ENCODE measurements at places on chromosomes 2 and 18.

DNA sequence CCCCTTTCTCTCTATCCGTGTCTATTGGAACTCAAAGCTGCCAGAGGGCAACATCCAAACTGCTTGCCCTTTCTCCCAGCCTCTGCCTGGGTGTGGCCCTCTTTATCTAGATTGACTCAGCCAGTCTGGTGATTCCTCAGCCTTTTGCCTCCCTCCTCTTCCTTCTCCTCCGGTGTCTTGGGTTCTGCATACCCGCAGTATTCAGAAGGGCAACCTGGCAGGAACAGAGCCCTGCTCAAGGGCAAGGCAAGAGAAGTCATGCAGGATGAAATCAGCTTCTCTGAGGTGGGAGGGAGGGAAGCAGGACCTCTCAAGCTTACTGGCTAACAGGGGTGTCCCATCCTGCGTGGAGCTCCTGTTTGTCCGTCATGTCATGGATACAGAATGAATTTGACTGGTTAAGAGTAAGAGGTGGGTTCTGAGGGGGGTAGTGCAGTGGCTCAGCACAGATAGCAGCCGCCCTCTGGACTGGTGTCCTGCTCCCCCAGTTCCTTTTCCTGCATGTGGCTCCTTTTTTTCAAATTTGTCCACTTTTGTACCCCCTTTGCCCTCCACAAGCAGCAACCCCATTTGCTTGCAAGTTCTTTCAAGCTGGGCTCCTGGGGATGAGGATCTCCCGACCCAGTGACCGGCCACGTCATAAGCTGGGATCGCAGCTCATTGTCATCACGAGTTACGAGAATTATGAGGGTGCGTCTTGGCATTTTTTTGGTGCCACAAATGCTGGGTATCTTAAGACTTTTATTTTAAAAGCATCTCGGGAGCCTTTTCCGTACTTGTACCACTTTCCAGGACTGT, 154.1 kb downstream of the FHOD3 start:
- no peak for DNase-seq

DNA sequence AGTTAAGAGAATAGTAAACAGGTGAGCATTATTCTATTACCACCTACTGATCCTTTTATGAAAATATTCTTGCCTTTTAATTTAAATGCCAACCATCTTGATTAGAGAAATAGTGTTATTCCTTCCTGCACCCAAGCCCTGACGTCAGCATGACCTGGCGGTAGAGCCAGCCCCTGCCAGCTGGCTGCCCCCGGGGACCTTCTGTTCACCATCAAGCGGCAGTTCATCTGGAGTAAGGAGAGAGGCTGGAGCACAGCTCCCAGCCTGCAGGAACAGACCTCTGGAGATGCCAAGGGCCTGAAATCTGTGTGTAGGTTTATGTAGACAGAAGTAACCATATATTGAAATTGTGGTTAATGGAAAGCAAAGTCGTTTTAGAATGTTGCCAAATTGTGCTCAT, 171.8 kb downstream of the GBX2 start:
- DNase-seq = no peak

DNA sequence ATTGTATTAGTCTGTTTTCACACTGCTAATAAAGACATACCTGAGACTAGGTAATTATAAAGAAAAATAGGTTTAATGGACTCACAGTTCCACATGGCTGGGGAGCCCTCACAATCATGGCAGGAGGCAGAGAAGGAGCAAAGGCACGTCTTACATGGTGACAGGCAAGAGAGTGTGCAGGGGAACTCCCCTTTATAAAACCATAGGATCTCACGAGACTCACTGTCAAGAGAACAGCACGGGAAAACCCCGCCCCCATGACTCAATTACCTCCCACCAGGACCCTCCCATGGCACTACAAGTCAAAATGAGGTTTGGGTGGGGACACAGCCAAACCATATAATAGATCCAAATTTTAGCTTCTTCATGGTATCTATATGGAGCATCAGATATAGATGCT, 69.6 kb upstream of the TMEM87B start:
- DNase-seq = no peak

GRCh38 chr18:48132797-48133655, 202.6 kb upstream of the SMAD2 start:
- no peak for DNase-seq

Data from tibial nerve (tissue), 4 donors.